Fibroblast of skin of right quadriceps (primary cell): ENCODE measurements at places on chromosomes 7 and 10.

DNA sequence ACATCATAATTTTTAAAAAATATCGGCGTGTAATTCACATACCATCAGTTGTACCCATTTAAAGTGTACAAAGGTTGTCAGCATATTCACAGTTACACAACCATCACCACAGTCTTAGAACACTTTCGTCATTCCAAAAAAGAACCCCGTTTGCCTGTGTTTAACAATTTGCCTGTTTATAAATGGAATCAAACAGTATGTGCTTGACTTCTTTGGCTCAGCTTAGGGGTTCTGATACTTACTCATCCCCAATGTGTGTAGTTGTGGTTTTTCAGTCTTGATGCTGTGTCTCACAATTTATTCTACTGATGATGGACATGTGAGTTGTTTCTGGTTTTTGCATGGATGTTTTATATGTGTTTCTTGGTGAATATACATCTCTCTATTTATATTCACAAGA is 50.0 kb downstream of the PRPF18 start:
- DNase-seq = no peak

GRCh38 chr10:84015877-84016595 is 123.3 kb upstream of the GHITM start:
- DNase-seq = no peak

DNA sequence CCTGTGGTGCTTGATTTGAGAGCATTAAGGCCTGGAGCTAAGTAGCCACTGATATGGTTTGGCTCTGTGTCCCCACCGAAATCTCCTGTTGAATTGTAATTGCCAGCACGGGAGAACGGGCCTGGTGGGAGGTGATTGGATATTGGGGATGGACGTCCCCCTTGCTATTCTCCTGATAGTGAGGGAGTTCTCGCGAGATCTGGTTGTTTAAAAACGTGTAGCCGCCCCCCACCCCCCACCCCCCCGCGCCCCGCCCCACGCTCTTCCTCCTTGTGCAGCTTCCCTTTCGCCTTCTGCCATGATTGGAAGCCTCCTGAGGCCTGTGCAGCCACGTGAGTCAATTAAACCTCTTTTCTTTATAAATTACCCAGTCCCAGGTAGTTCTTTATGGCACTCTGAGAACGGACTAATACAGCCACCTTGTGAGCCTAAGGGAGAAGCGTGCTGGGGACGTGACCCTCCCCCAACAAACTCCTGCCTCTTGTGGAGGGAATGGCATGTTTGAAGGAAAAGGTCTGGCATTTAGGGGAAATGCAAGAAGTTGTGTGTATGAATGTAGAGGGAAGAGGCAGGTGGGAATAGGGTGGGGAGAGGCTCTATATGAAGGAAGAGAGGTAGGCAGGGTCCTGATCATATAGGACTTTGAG is 118.0 kb upstream of the KMT2C start:
- DNase-seq = no peak

- peak; percentile 80 for DNase-seq
Measured at GRCh38 chr7:100745184-100745583, 11.8 kb downstream of the ZAN start.

DNA sequence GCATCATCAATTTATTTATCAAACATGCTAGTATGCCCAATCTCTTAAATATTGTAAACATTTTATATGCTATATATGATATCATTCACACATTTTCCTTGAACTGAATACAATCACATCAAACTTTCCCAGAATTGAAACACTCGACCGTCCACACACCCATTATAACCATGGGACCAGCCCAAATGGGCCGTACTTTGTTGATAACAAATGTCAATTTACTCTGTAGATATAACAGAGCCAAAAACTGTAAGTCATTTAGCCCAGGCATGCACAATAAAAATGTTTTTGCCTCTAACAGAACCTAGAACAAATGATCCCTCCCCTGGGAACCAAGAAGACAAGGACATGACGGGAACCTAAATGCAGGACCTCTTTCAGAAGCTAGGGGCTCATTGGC is 683 bp upstream of the ANKRD22 start:
- no peak for DNase-seq

DNA sequence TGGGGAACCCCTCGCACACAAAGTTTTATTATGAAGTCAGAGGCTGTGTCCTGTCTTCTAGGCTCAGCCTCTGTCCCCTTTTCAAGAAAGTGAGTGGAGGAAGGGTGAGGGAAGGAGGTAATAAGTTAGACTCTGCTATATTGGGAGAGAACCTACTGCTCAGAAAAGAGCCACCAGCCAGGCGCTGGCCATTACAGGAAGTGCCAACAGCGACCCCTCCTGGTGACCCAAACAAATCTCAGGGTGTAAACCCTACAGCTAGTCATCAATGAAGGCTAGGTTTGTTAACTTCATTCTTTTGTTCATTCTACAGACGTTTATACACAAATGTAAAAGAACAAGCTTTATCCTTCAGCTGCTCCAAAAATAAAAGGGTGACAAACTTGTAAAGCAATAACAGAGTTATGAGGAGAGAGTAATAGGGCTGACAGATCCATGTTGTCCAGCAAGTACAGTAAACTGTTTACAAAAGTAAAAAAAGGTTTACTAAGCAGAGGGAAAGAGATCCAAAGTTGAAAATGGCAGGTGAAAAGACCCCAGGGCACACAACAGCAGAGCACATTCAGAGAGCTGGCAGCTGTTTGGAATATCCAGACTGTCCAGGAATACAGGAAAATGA is 82.7 kb downstream of the FAM204A start:
- DNase-seq = peak; percentile 22

DNA sequence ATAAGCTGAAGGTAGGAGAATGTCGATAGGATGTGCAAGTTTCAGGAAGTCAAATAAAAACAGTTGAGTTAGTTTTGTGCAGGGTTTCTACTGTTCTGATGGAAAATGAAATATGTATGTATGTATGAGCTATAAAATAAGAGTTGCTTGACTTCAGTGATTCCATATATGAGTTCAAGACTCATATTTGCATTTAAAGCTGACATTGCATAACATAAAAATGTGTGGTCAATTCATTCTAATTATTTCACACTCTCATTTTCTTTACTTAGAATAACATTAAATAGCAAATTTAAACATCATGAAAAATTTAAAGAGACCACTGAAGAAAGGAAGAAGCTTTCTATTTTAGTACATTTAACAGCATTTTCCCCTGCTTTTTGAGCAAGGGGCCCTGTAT is 37.8 kb downstream of the IFIT5 start:
- DNase-seq = no peak

GRCh38 chr10:54434782-54435181 is 366.2 kb downstream of the PCDH15 start:
- DNase-seq = no peak

- peak; percentile 79 for DNase-seq
Measured at GRCh38 chr10:52539463-52539862, 225.4 kb downstream of the DKK1 start.

DNA sequence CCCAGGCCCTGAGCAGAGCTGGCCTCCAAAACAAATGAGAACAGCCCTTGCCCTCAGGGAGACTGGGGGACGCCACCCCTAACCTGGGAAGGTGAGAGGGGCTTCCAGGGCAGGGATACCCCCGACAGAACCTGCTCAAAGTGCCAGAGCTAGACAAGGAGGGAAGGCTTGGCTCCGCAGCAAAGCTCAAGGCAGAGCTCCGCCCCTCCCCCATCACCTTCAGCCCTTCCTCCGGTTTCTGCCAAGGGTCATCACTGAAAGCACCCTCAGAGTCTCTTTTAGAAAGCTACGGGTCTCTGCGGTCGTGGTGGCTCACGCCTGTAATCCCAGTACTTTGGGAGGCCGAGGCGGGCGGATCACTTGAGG is 73.4 kb upstream of the CUX1 start:
- no peak for DNase-seq

GRCh38 chr10:64277536-64277935 is 756.3 kb downstream of the REEP3 start:
- DNase-seq = no peak

- no peak for DNase-seq
Measured at GRCh38 chr10:132391676-132392020, 5.4 kb upstream of the PWWP2B start.

DNA sequence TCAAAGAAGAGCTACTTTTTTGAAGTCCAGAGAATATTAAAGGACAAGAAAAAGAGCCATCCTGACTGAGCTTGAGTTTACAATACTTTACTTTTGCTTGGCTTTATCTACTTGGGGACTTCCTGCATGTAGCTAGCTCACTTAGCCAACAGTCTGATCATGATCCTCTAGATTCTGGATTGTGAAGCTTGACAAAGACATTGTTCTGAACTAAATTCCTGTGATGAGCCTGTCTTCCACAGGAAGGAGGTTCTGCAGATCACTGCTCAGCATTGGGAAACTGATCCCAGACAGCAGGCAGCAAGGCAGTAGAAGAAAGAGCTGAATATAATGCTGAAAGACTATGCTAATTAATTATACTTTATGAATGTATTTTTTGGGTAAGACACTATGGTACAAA is 296.4 kb downstream of the DGKB start:
- DNase-seq = peak; percentile 7

GRCh38 chr10:75430000-75430763 is 1.2 kb upstream of the LRMDA start:
- DNase-seq = no peak

GRCh38 chr7:107563775-107564552 is at the start of the genes COG5 and DUS4L:
TSS of gene COG5 (minus strand) at chr7:107563920. CDS start at chr7:107563896, 24 bp downstream.
TSS of gene DUS4L (plus strand) at chr7:107563971. CDS start at chr7:107567071, 3,100 bp downstream.
- DNase-seq = peak; percentile 75

DNA sequence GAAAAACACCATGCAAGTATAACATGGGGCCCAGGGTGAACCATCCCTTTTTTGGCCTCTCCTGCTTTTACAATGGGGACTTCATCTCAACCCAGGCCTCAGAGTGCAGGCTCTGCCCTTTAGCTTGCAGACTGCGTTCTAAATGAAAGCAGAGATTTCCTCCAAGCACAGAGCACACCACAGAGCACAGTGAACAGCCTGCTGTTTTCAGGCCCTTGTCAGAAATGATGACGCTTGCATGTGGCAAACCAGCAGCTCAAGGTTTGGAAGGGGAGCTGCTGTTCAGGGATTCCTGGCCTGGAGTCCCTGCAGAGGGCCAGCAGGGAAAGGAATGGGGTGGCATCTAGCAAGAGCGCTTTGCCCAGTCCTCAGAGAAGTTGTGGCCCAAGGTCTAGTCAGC is 167.3 kb upstream of the CDCA7L start:
- no peak for DNase-seq

DNA sequence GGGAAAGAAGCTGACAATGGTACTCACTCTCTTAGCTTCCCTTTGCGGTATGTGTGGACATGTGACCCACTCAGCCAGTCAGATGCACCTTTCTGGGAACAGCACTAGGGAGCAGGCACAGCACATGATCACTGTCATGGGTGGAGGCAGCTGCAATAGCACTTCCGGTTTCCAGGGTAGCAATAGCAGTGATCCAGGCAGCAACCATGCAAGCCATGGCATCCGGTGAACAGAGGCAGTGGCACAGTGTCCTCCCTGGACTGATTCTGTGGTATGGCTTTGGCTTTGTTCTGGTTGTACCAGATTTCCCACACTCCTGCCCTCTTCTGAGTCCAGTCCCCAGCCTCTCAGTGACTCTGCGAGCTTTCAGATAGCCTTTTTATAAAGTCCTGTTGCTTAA is 86.8 kb upstream of the NAMPT start:
- DNase-seq = no peak

DNA sequence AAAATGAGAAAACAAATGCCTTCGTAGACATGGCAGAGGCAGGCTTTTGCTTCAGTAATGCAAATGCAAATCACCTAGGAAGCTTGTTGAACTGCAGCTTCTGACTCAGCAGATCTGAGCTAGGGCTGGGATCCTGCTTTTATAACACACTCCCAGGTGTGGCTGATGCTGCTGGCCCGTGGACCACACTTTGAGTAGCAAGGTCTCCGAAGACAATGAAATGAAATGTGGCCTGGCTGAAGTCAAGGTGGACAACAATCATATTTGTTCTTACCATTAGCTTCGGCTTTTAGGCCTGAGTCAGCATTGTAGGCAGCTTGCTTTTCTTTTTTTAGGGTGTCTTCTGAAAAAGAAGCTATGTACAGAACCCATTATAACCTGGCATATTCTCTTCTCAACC is 26.3 kb downstream of the COL17A1 start:
- no peak for DNase-seq

DNA sequence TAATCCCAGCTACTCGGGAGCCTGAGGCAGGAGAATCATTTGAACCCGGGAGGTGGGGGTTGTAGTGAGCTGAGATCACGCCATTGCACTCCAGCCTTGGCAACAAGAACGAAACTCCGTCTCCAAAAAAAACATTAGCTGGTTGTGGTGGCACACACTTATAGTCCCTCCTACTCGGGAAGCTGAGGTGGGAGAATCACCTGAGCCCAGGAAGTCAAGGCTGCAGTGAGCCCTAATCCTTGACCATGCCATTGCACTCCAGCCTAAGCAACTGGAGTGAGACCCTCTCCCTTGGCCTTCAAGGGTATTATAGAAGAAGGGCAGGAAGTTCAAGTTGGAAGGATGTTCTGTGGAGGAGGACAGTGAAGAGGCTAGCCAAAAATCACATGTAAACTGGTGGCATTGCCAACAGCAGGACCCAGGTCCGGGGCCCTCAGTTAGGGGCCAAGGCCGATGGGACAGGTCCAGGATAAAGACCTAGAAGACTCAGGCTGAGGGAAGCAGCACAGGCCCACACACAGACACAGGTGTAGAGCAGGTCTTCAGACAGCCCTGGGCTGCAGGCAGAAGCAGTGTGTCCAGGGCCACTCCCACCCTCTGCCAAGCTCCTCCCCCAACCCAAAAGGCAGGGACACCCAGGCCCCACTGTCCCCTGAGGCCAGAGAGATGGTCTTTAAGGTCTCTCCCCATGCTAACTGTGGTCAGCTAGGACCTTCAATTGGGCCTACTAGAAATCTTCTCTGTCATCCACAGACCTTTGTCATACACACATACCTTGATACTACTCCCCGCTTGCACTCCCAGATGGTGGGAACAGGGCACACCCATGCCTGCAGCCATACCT is 8.4 kb upstream of the SAMD8 start:
- no peak for DNase-seq

- DNase-seq = no peak
Measured at GRCh38 chr10:113108194-113108835, 158.3 kb downstream of the TCF7L2 start.

- peak; percentile 82 for DNase-seq
Measured at GRCh38 chr7:137642472-137642871, 204.3 kb downstream of the DGKI start.

DNA sequence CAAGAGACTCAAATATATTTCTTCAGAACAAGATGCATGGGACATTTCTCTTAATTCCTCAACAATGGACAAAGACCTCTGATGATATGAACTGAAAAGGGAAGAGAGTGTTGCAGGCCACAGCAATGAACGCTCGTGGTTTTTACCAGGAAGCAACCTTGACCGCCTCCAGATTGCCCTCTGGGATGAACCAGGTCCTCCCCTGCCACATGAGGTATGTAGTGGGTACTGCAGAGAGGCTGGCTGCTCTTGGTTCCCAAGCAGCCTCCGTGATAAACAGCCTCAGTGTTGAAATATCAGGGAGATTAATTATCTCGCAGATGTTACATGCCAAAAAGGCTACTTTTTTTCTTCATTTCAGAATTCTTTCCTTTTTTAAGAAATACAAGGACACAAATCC is 338.8 kb downstream of the ELMO1 start:
- DNase-seq = no peak

DNA sequence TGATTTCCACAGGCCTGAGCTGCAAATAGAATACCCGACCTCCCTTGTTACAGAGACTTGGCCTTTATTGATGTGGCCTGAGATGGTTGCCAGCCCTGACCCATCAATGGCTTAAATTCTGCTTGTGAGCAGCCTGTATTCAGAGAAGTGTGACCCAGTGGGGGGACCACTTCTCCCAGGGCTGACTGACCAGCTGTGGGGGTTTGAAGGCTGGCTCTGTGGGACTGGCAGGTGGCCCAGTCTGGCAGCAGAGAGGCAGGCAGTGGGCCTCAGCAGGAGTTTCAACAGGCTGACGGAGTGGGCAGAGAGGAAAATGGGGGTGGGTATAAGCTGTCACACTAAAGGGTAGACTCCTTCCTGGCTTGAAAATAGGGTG is 12.2 kb upstream of the PPIF start:
- DNase-seq = no peak
